Left cardiac atrium (tissue), 4 donors: ENCODE measurements at places on chromosomes 7 and 10. TPM values are rescaled to one million over a fixed set of nuclear protein-coding genes. Genes with fewer than 3 reads are reported as not detected.

GRCh38 chr7:74149603-74150002 lies 24.6 kb upstream of the EIF4H start:
- no peak for DNase-seq

The PARD3 gene
- 23.1 TPM for total RNA-seq

- DNase-seq = no peak
These were observed 51.8 kb downstream of the GALNT11 start for GRCh38 chr7:152076940-152077933.

DNA sequence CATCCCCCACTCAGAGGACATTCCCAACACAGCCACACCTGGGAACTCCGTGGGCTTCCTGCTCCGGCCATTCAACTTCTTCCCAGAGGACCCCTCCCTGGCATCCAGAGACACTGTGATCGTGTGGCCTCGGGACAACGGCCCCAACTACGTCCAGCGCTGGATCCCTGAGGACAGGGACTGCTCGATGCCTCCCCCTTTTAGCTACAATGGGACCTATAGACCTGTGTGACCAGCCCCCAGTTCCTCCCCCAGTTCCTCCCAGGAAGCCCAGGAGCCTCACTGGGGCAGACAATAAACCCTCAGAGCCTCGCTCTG lies 8.6 kb downstream of the AOC1 start:
- DNase-seq = no peak

- peak; percentile 25 for DNase-seq
These were observed 449.6 kb downstream of the GRM8 start for GRCh38 chr7:126803060-126803665.

GRCh38 chr10:132560241-132560731 lies 22.7 kb downstream of the INPP5A start:
- DNase-seq = no peak
